ENCODE measurements at places on chromosomes 12 and 14.

GRCh38 chr12:106986135-106986534, 811 bp downstream of the MTERF2 start:
- no peak for DNase-seq

- DNase-seq: peak; percentile 68
These were observed 488.0 kb upstream of the STXBP6 start for GRCh38 chr14:25537846-25538455.

DNA sequence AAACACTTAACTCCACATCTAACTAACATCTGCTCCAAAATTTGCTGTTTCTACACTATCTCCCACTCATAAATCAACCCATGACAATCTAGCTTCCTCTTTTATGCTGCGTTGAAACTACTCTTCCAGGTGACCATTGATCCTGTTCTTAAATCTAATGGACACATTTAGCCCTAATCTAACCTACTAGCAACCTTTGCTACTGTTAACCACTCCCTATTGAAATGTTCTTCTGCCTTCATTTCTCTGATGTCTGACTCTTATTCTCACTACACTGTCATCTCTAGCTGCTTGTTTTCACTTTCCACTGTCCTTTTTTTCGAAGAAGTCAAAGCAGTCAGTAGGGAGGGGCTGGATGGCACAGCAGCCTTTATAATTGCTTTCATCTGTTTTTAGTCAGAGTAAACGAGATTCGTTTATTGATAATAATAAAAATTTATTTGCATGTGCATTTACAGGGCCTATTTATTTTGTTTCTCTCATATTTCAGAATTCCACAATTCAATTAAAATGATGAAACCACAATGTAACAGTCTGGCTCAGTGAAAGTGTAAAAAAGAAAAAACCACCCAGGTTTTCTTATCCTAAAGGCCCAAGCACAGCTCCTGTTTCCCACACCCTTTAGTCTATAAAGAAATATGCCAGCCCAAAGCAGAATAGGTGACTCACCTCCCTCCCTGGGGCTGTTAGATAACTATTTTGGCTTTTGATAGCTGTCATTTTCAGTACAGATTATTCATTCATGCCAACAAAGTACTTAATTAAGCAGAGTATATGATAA, 44.9 kb downstream of the ATP2B1 start:
- no peak for DNase-seq

- DNase-seq: no peak
These were observed 13.7 kb upstream of the REP15 start for GRCh38 chr12:27682534-27682933.

GRCh38 chr14:89728964-89729363, 225.6 kb downstream of the EFCAB11 start:
- DNase-seq: no peak

DNA sequence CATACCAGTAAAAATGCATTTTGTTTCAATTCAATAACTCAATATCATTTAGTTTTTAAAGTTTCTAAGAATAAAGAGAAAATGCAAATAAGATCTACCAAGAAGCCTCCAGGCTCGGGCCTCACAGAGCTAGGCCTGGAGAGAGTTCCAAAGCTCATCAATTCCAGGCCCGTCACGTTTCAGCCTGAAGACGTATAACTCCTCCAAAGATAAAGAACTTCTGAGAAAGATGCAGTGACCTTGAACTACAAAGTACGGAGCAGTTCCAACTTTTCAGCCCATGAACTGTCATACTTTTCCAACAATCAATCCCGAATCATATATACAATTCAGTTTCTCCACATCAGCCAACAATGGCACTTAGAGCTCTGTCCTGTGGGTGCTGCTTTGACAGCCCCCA, 17.8 kb downstream of the CORO1C start:
- DNase-seq: no peak

DNA sequence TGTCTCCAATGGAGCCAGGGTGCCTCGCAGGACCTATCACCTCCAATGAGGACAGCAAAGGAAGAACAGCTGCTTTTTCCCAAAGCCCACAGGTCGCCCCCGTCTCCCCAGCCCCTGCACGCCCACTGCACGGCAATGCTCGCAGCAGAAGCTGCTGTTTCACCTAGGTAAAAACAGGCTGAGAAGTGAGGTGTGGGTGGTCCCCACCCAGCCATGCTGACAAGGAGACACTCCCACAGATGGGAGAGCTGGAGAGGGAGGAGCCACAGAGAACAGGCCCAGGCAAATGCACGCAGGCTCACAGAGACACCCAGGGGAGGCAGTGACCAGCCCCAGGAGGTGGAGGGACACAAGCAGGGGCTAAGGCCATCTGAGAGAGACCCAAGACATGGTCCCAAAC, 10.4 kb downstream of the CFAP73 start:
- DNase-seq: no peak

DNA sequence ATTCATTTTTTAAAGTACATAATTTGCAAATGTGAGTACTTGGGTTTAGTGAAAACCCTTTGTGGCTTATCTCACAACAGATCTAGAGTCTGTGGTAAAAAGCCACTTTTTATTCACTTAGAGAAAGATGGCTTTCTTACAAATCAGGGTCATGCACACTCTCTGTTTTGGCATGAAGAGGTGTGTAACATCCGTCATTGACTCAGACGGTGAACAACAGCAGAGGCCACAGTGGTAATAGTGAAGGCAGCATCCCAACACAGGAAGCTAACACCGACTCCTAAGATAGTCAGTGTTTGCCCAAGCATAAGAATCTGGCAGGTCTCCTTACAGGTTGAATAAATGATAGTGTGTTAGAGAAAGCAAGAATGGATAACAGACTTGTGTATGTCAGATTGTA, 593.0 kb downstream of the SOX5 start:
- no peak for DNase-seq

DNA sequence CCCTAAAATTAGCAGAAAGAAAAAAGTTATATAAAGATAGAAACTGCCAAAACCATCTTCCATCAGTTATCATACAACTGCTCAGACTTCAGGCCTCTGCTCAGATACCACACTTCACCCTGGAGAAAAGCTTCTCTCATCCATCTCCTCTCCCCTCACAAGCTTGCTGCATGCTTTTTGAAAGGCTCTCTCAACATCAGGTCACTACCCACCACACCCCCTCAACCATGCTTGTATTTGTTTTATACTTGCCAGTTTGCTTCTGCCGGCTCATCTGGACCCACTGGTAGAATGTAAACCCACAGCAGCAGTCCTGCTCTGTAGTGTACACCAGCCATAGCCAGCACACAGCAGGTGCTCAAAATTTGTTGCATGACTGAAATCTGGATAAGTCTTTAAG, 8.8 kb downstream of the PPP1CC start:
- DNase-seq: no peak

GRCh38 chr12:116996093-116996492, 85.3 kb downstream of the FBXW8 start:
- DNase-seq: no peak

GRCh38 chr12:132071040-132071810, 72.9 kb downstream of the DDX51 start:
- no peak for DNase-seq

Data from body of pancreas (tissue), 4 donors.